ENCODE measurements at places on chromosomes 1 and 21. TPM values are rescaled to one million over a fixed set of nuclear protein-coding genes. Genes with fewer than 3 reads are reported as not detected.

CCDC28B gene
- total RNA-seq: 0.72 TPM

FNBP1L gene
- 25.3 TPM for total RNA-seq

SMCP gene
- not detected for total RNA-seq

MAB21L3 gene
- total RNA-seq: 26.4 TPM

C4BPA gene
- total RNA-seq: not detected

NTNG1 gene
- total RNA-seq: 11.1 TPM
